NCI-H1105 (cell line): ENCODE measurements at places on chromosomes 11 and 22.

GRCh38 chr11:9992306-9992705, 301.7 kb downstream of the SBF2 start:
- no peak for DNase-seq

- DNase-seq: no peak
Measured at GRCh38 chr11:86301742-86302091, 323 bp upstream of the HIKESHI start.

- no peak for DNase-seq
Measured at GRCh38 chr11:75816561-75817239, 1.7 kb downstream of the UVRAG start.

GRCh38 chr11:23227078-23227445, 366.8 kb upstream of the CCDC179 start:
- no peak for DNase-seq

- DNase-seq: peak; percentile 55
Measured at GRCh38 chr11:95154514-95154913, 64.9 kb downstream of the ENDOD1 start.

DNA sequence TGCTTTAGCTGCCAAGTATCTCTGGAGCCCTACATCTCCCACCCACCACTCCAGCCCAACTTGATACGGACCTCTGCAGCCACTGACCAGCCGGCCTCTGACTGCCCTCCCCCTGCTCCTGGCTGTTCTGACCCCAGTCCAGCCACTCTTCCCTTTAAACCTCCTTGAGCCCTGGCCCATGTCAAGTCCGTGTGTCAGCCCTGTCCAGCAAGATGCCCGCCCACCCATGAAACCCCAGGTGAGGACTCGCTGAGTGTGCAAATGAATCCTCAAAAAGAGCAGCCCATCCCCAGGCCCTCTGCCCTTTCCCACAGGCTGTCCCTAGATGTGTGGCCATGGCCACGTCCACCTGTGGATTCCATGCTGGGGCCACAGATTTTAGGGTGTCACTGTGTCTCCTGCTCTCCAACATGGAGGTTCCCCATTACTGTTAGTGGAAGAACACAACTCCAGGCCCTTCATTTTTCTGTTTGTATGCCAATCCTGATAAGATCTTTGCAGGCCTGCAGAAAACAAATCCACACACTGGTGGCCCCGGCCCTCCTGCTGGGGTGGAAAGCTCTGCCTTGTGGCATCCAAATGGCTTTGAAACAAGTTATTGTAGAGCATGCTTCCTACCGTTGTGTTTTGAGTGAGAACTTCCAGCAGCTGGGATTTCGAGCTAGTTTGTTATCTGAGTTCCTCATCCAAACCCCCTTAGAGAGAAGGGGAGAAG, 22.7 kb upstream of the ADORA2A start:
- no peak for DNase-seq

DNA sequence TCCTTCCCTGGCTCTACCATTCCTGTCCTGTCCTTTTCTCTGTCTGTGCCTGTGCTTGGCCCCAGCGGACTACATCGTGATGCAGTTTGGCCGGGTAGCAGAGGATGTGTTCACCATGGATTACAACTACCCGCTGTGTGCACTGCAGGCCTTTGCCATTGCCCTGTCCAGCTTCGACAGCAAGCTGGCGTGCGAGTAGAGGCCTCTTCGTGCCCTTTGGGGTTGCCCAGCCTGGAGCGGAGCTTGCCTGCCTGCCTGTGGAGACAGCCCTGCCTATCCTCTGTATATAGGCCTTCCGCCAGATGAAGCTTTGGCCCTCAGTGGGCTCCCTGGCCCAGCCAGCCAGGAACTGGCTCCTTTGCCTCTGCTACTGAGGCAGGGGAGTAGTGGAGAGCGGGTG, 20.4 kb downstream of the TUB start:
- no peak for DNase-seq

DNA sequence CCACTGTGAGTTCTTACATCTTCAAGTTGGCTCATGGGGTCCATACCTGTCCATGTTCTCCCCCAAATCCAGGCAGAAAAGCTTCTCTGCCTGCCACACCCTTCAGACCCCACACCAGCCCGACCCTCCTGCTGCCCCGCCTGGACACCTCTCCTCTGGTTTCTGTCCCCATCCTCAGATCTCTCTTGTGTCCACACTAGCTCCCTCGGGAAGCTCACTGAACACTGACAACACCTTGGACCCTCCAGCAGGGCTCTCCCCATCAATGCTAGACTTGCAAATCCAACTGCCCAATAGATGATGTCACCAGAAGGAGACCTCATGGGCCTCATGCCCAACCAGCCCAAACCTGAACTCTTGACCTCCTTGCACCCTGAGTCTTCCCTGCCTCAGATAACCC, 2.9 kb downstream of the SCARF2 start:
- DNase-seq: no peak

- DNase-seq: no peak
Measured at GRCh38 chr11:93766504-93766903, 17.6 kb upstream of the MED17 start.

DNA sequence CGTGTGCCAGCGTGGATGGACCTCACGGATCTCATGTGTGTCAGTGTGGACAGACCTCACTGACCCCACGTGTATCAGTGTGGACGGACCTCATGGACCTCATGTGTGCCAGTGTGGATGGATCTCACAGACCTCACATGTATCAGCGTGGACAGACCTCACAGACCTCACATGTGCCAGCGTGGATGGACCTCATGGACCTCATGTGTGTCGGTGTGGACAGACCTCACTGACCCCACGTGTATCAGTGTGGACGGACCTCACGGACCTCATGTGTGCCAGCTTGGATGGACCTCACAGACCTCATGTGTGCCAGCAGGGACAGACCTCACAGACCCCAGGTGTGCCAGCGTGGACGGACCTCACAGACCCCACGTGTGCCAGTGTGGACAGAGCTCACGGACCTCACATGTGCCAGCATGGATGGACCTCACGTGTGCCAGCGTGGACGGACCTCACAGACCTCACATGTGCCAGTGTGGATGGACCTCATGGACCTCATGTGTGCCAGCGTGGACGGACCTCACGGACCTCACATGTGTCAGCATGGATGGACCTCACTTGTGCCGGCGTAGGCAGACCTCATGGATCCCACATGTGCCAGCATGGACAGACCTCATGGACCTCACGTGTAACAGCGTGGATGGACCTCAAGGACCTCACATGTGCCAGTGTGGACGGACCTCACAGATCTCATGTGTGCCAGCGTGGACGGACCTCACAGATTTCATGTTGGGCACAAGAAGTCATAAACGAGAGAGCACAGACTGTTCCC, 18.2 kb downstream of the TTLL8 start:
- DNase-seq: no peak

DNA sequence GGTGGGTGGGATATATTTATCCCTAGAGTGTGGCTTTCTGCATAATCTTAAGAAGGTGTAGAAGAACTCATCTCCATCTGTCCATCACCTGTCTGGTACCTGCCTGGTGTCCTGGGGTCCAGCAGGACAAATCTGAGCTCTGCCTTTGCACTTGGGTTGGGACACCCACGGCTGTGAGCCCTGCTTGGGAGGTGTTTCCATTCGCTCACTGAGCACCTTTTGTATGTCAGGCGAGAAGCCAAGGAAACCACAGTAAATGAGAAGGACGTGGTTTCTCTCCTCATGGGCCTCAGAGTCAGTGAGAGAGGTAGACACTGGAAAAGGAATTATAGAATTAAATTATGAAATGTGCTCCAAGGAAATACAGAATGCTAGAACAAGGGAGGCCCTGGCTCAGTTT, 555.9 kb downstream of the MIAT start:
- DNase-seq: no peak

DNA sequence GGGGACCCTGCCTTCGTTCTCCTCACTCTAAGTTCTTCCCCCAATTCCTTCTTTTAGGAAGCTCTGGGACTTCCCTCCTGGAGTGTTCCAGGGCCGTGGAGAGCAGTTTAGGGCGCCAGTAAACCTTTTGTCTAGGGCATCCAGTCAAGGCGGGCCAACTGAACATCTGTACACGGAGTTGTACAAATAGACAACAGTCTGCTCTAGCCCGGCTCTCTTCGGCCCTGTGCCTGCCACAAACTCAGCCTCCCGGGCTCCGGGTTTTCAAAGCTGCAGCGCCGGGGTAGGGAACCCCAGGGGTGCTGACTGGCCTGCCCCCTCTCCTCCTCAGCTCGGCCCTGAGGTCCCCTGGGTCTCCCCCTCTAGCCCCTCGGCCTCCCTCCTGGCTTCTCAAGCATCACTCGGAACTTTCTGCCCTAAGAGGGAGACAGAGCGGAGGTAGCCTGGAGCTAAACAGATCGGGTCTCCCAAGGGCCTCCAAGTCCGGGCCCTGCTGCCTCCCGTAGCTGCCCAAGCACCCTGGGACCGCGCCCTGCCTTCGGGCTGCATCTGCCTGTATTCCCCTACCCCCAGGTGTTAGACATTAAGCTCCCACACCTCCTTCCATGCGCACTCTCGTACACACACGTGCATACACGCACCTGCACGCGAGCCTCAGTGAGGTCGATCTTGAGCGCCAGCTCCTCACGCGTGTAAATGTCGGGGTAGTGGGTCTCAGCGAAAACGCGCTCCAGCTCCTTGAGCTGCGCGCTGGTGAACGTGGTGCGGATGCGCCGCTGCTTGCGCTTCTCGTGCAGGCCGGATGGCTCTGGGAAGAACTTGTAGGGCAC, 3.3 kb downstream of the PHOX2A start:
- DNase-seq: no peak

DNA sequence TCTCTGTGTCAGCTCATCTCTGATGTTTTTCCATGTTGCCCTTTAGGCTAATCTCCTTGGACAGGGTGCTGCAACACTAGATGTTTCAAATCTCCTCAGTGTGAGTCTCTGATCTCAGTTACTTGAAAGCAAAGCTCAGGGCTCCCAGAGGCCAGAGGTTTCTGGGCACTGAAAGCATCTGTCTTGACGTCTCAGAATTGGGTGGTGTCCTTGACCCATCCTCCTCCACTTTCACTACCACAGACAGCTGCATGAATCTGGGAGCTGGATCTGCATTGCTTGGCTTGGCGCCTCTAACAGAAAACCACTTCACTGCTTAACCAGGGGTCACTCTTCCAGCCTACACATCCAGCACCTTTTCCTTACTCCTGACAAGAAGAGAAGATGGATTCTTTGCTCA, 399.4 kb downstream of the NXPE2 start:
- DNase-seq: no peak

- DNase-seq: no peak
Measured at GRCh38 chr11:126415669-126416420, 60.4 kb downstream of the ST3GAL4 start.

- DNase-seq: no peak
Measured at GRCh38 chr11:12319988-12320387, 57.4 kb upstream of the PARVA start.

- no peak for DNase-seq
Measured at GRCh38 chr22:22244316-22245250, at the start of gene VPREB1. VPREB1 (plus strand) TSS chr22:22244786; CDS start chr22:22244814, 28 bp downstream.
